Neural progenitor cell (in vitro differentiated cells): ENCODE measurements at places on chromosomes 16 and 17.

- DNase-seq, result peak; percentile 95
Measured at GRCh38 chr17:2049333-2050299, 5.3 kb upstream of the HIC1 start.

- DNase-seq, result no peak
Measured at GRCh38 chr17:46874906-46875305, 23.5 kb downstream of the WNT9B start.

DNA sequence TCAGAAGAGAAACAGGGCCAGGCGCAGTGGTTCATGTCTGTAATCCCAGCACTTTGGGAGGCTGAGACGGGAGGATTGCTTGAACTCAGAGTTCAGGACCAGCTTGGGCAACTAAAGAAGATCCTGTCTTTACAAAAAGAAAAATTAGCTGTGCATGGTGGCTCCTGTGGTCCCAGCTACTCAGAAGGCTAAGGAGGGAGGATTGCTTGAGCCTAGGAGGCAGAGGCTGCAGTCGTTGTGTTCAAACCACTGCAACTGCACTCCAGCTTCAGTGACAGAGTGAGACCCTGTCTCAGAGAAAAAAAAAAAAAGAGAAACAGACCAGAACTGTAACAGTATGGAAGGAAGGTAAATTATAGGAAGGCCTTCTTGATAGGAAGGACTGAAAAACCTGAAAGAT lies 10.3 kb downstream of the ARL4D start:
- DNase-seq, result no peak

- peak; percentile 51 for DNase-seq
Measured at GRCh38 chr17:81840826-81841778, 6.3 kb upstream of the PPP1R27 start.

GRCh38 chr16:70715860-70716357 lies 30.1 kb upstream of the MTSS2 start:
- DNase-seq, result no peak

- DNase-seq, result peak; percentile 22
Measured at GRCh38 chr16:85991425-85991824, 92.5 kb downstream of the IRF8 start.

- DNase-seq, result peak; percentile 84
Measured at GRCh38 chr17:45040459-45040858, 11.0 kb downstream of the DCAKD start.

DNA sequence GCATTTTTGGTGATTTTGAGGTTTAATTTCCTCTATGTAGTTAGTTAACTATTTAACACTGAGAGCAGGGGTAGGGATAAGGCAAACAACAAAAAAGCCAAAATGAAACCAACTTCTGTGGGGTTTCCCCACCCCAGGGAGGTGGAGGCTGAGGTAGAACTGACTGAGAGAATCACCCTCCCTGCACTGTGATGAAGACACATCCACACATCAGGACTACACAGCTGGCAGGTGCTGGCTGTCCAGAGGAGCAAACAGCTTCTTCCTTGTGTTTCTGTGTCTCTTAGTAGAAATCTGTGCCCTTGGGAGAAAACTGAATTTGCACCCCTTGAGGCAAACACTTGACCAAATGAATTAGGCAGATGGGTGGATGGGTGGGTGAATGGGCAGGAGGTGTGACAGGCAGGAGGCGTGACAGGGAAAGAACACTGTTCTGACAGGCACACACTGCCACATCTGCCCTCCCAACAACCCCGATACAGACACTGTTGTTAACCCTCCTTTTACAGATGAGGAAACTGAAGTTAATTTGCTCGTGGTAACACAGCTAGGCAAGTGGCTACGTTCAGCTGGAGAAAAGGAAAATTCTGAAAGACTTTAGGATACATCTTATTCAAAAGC lies 62.9 kb upstream of the AMZ2 start:
- DNase-seq, result no peak

GRCh38 chr16:68397710-68398201 lies 50.6 kb downstream of the SMPD3 start:
- no peak for DNase-seq

DNA sequence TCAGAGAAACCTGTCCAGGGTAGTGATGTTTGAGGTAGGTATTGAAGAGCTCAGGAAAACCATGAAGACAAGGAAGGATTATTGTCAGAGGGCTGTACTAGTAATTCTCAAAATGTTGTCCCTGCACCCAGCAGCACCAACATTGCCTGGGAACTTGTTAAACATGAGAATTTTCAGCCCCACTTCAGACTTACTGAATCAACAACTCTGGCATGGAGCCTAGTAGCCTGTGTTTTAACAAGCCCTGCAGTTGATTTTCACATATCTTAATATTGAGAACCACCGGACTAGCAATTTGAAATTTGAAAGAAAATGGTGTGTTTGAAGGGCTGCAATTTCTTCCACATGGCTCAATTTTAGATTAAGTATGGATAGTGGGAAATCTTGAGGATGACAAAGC lies 2.8 kb upstream of the KIF2B start:
- no peak for DNase-seq

DNA sequence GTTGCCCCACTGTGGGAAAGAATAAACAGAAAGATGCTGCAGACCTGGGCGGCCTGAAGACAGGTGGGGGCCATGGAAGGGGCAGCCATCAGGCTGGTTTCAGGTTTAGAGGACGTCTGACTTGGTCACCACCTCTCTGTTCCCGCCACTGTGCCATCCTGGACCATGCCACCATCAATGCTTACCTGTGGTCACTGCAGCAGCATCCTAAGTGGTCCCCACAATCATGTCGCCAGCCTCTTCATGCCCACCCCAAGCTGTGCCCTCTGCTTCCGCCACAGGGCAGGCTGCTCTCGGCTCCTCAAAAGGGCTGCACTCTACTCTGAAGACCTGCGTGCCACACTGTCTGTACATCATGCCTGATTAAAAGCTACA lies 10.4 kb downstream of the SMIM5 start:
- no peak for DNase-seq

DNA sequence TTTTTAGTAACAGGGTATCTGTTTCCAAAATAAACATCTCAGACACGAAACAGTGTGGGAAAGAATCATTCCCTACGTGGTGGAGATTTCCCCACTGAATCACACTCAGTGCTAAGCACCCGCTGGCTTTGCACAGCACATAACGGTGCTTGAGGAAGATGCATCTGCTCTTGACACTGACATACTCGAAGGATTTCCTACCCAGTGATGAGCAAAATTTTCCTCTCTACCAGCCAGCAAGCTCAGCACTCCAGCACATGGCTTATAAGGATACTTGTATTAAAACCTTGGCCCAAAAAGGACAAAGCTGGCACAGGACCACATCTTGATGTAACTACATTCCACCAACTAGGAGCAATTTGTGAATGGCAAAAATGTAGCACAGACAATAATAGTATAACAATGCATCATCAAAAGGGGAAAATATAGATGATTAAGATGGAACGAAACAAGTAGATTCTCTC lies 59.0 kb downstream of the ANKFY1 start:
- no peak for DNase-seq

- DNase-seq, result no peak
Measured at GRCh38 chr17:47983492-47984223, 12.7 kb downstream of the CDK5RAP3 start.

DNA sequence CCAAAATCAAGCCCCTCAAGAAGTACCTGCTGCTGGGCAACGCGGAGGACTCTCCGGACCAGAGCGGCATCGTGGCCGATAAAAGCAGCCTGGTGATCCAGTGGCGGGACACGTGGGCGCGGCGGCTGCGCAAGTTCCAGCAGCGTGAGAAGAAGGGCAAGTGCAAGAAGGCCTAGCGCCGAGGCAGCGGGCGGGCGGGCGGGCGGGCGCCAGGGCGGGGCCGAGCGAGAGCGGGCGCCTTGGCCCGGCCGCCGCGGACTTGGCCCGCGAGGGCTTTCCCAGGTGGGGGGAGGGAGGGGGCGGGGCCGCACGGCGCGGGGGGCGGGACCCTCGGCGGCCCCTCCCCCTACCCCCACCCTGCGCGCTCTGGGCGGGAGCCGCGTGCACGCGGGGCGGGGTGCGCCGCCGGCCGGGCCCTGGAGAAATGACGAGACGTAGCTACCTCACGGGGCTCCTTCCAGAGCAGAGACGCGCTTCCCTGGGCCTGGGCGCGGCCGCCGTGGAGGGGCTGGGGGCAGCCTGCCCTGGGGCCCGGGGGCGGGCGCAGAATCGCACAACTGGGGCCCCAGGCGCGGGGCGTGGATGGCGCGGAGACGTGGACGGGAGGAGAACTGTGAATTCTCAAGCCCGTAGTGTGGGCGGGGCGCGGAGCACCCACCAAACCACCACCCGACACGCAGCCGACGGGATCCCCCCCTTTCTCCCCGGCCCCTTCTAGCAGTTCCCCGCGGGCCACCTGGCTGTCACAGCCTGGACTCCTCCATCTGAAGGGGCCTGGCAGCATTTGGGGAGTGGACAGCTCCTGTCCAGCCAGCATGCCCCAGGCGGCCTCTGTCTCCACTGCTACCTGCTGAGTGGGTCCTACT lies 218.7 kb downstream of the NTN1 start:
- DNase-seq, result peak; percentile 74

GRCh38 chr16:88652762-88653063 lies 1.9 kb upstream of the CYBA start:
- no peak for DNase-seq

GRCh38 chr16:20881503-20881878 lies 18.7 kb downstream of the DCUN1D3 start:
- DNase-seq, result no peak

DNA sequence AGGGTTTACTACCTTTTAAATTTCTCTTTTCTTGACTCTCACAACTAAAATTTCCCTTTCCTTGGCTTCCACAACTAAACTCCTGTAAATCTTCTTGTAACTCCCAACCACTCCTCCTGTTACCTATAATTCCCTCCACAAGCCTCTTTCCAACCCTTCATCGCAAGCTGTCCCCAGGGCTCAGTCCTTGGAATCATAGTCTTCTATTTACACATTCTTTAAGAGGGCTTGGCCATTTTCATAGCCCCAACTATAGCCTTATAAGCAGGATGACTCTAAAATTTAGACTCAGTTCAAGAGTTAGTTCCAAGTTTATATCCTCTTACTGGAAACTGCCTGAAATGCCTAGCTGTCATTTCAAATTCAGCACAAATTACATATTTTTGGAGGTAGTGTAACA lies 23.9 kb downstream of the GLG1 start:
- DNase-seq, result no peak

DNA sequence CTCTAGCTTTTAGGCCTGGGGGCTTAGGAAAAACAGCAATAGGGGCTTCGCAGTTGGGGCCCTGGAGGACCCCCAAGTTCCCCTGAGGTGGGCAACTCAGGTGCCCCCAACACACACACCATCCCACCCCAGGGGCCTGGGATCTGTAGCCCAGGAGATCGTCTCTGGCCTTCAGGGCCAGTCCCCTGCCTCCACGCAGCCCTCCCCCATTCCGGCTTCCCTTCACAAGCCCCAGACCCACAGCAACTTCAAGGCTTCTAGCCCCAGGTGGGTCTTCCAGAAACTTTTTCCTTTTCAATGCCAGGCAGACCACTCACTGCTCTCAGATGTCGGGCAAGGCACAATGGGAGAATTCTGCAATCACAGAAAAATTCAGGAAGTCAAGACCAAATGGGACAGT lies 79.4 kb downstream of the C16orf78 start:
- no peak for DNase-seq

- no peak for DNase-seq
Measured at GRCh38 chr16:65260746-65261145, 138.9 kb upstream of the CDH11 start.

DNA sequence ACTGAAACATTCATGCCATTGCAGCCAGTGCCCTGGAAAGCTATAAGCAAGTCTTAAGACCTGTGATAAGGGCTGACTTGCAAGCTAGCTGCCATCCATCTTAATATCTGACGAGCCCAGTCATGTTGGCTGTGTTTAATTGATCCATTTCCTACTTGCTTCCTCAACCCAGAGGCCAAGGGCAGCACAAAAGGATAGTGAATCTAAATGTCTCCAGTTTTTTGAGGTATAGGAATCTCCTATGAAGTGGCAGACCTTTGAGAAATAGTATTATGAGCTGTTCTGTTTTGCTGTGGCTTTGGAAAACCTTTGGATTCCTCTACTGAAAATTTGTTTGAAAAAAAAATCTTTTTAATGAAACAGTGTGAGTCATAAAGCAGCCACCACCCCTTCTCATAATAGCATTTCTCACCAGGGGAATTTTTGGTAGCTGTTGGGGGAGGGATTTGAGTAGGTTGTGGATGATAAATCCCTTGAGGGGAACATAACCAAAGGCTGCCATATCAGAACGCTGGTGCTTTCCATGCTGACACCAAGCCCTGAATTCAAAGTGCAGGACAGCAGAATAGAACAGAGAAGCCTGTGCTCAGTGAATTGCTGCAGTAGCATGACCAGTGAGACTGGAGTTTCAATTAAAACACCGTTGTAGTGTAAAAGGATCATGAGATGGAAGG lies 12.9 kb downstream of the ZNRF1 start:
- DNase-seq, result no peak

DNA sequence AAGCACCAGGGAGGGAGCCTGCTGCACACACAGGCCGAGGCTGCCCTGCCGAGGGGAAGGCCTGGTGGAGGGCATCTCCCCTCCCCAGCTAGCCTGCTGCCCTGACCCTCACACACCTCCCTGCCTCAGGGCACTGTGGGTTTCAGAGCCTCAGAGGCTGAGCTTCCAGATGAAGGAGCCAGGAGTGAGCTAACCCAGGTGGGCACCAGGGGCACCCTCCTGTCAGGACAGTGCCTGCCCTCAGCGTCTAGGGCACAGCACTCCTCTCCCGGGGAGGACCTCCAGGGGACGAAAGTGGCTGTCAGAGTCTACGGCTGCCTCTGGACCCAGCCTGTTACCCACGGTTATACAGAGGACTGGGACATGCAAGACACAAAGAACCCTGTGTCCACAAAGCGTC lies 22.8 kb upstream of the DLX4 start:
- DNase-seq, result no peak

DNA sequence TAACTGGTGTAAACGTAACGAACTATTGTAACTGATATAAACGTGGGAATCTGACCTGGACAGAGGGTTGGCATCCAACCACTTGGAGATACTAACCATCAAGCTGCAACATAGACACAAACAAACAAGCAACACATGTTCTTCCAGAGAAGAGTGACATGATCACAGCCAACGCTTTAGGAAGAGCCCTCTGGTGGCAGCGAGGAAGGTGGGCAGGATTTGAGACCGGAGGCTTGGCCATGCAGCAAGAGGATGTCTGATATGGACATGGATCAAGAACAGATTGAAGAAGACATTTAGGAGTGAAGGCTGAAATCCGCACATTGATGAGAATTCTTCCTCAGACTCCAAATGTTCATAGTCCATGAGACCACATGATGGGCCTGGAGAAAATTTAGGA lies 40.3 kb upstream of the TNRC6A start:
- peak; percentile 63 for DNase-seq

DNA sequence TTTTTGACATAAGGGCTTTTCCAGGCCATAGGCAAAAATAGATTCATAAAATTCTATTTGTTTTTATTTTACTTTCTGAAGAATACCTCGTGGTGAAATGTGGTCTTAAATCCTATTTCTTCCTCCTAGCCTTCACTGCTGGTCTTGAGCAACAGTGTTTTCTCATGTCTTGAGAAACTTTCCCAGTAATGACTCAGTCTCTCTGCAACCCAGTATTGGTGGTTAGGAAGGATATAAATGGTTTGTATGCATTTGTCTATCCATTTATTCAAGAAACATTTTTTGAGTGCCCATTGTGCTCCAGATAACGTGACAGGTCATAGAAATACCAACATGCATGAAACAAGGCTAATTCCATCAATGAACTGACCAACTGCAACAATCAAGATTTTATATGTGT lies 213.9 kb downstream of the TMEM114 start:
- DNase-seq, result no peak

- no peak for DNase-seq
Measured at GRCh38 chr17:53640808-53641207, 181.9 kb upstream of the KIF2B start.
